ENCODE measurements at places on chromosomes 11 and 22.

DNA sequence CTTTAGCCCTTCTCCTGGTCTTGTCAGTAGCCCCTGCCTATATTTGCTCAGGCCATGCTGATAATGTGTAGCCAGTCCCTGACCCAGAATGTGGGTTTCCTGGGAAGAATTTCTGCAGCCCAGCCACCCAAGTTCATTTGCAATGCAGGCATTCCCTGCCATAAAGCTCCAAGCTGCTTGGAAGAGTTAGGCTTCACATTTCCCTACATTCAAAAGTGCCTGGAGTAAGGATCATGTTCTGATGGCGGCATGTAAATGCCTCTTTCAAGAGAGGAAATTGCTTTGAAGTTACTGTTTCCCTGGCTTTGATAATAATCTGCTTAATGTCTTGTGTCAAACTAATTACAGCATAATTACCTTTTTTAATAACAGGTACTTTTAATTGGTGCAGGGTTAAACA, 266.1 kb downstream of the MIAT start:
- DNase-seq = no peak

DNA sequence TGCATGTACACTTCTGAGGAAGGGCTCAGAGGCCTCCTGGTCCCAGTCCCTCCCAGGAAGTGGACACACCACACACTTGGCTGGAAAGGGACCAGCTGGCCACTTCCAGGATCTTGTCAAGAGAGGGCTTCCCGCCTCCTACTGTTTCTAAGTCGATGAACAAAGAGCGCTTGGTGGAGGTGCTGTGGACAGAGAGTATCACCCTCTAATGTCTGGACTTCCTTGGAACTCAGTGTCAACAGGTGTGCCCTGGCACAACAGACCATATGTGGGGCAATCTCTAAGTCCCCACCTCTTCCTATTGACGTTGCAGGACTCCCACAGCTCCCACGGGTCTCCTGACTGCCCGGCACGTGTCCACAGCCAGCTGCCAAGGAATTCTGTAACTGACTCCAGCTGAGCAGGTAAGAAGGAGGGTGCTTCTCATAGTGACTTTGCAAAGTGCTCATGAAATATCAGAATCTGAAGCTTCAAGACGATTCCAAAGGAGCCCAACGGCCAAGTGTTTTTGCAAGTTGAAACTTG, 16.1 kb downstream of the POU2AF1 start:
- DNase-seq = no peak

- DNase-seq = no peak
Measured at GRCh38 chr22:36863281-36863680, 2.5 kb downstream of the NCF4 start.

GRCh38 chr11:119754199-119754598, 25.2 kb upstream of the NECTIN1 start:
- no peak for DNase-seq

DNA sequence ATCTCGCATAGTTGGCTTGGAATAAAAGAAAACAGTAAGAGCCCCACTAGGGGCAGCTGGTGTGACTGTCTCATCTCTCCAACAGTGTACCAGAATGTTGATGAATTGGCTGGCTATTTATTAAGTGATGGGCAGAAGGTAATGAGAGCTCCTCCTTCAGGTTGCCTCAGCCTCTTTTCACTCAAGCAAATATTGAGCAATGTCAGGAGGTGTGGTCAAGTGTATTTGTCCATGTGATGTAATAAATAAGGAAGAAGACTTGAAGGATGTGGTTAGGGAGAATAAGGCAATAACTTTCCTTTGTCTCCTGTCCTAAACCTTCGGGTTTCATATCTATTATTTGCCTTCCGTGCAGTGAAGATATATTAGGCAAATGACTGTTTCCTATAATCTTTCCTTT, at the start of gene TCN1:
Gene TCN1 (minus strand): TSS at position 91 of the 400 bp plus-strand sequence. CDS start 17 bp downstream, at position 74.
- DNase-seq = no peak

GRCh38 chr11:13286279-13286821, 8.8 kb downstream of the BMAL1 start:
- DNase-seq = no peak

GRCh38 chr11:95501761-95502266, 270.8 kb upstream of the SESN3 start:
- DNase-seq = no peak

DNA sequence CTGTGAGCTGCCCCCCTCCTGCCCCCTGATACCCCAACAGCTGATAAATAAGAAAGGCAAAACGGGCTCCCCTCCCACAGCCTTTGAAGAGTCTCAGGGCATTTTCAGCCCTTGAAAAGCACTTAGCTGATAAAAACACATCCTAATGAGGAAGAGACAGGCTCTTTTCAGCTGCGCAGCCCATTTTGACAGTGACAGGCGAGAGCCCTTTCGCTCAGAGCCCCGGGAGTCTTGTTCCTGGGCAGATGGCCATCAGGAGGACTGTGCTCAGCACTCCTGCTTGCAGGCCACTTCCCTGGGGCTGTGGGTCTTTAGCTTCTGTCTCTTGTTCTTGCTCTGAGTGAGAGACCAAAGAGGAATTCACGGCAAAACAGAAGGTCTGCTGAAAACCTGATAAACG, 757.2 kb downstream of the BRD1 start:
- DNase-seq = no peak

GRCh38 chr22:25763239-25763777, 21.3 kb downstream of the MYO18B start:
- no peak for DNase-seq

- DNase-seq = no peak
Measured at GRCh38 chr11:26483108-26483507, 89.0 kb downstream of the MUC15 start.

GRCh38 chr11:69463995-69464960, 17.2 kb upstream of the LINC01488 start:
- DNase-seq = no peak

GRCh38 chr22:27116312-27117086, 459.1 kb downstream of the MIAT start:
- no peak for DNase-seq

GRCh38 chr11:30045921-30046577, 29.2 kb upstream of the KCNA4 start:
- peak; percentile 49 for DNase-seq

- DNase-seq = no peak
Measured at GRCh38 chr22:45930324-45930723, 46.6 kb downstream of the WNT7B start.

DNA sequence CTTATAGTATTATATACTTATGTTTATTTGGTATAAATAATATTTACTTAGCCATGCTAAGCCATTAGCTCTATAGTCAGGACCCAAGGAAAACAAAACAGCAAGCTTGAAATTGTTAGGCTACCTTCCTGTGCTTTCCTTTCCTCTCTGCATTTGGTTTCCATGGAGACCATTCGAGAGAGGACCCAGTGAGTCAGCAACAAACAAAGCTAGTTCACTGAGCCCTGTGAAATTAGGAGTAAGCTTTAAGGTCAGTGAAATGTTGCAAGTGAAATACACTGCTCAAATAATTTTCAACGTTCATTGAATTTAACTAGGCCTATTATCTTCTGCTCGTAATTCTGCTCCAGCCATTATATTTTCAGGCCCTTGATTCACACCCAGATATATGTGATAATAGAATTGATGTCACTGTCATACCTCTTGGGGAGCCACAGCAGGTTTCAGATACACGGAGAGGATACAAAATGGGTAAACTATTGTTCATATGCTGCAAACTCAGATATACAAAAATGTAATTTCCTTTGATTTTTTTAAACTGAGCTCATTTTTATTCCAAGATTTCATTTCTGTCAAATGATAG, 9.1 kb upstream of the OR10D3 start:
- no peak for DNase-seq

GRCh38 chr22:30370641-30371230, 13.9 kb downstream of the CCDC157 start:
- DNase-seq = no peak
